ENCODE measurements at places on chromosomes 7 and 10. TPM values are rescaled to one million over a fixed set of nuclear protein-coding genes. Genes with fewer than 3 reads are reported as not detected.

GDF10 gene
- total RNA-seq: 0.32 TPM

HSPA12A gene
- total RNA-seq: 22.5 TPM

DNA sequence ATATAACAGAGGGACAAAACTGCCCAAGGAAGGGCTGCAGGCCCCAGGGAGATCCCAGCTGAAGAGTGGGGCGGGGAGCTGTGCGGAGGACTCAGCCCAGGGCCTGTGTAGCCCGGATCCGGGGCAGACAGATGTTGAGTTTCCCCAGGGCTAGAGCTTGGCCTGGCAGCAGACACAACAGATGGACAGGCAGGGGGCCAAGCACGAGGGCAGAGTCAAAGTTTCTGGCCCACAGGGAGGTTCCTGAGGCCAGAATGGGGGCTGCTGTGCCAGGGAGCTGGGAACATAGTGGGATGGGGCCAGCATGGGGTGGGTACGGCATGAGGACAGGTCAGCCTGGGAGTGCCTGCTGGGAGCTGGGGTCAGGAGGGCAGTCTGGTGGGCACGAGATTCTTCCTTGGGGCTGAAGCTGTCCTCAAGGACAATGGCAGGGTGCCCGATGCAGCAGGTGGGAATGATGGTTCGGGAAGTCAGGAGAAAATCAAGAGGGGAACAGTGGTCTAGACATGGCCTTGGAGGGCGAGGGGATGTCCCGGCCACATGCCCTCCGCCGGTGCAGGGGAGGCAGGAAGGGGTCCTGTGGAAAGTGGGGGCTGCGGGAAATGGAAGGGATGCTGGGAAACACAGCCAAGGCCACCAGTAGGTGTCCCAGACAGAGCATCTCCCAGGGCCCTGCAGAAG is 519.1 kb upstream of the FOXK1 start:
- DNase-seq: peak; percentile 66

- DNase-seq: peak; percentile 45
These were observed 33.2 kb upstream of the PLEKHA1 start for GRCh38 chr10:122341141-122341810.

- no peak for DNase-seq
These were observed 13.9 kb downstream of the VSTM2A start for GRCh38 chr7:54556121-54556520.

- DNase-seq: no peak
These were observed 5.9 kb downstream of the AGR3 start for GRCh38 chr7:16875861-16876260.
